ENCODE measurements at places on chromosomes 13 and 19.

DNA sequence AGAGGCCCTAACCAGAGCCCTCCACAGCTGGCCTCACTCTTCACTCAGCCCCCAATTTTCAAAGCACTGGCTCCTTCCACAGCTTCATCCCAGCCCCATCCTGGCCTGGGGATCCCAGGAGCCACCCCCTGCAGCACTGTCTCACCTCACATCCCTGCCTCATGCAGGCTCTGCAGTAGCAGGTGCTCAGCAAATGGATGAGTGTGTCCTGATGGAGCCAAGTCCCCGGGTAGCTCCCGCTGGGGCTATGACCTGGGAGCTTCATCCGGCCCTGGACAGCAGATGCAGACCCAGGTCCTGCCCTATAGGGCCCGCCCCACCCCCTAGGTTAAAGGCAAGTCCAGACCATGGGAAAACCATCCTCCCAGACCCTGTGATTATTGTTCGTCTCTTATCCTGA is 143.2 kb upstream of the ZNF507 start:
- DNase-seq: no peak

DNA sequence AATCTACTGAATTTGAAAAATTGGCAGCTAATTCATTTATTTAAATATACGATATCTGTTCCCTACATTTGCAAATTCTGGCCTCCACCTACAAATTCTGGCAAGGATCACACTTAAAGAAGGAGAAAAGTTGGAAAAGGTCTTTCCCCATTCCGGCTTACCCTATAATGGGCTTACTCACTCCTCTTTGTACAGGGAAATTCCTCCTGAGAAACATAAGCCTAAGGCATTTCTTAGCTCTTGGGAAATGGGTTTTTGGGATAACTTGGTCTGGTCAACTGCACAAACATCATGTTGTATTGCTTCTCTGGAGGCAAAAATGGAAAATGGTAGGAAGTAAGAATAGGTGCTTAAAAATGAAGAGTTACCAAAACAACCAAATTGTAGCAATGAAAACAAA is 25.5 kb downstream of the KCTD12 start:
- DNase-seq: no peak

- no peak for DNase-seq
Measured at GRCh38 chr19:28153123-28153522, 1059.8 kb downstream of the UQCRFS1 start.

- no peak for DNase-seq
Measured at GRCh38 chr19:36797786-36798108, 25.1 kb upstream of the ZNF850 start.

- no peak for DNase-seq
Measured at GRCh38 chr13:111443981-111444380, 123.5 kb downstream of the TEX29 start.

- no peak for DNase-seq
Measured at GRCh38 chr13:104024416-104025170, 958.4 kb upstream of the SLC10A2 start.

DNA sequence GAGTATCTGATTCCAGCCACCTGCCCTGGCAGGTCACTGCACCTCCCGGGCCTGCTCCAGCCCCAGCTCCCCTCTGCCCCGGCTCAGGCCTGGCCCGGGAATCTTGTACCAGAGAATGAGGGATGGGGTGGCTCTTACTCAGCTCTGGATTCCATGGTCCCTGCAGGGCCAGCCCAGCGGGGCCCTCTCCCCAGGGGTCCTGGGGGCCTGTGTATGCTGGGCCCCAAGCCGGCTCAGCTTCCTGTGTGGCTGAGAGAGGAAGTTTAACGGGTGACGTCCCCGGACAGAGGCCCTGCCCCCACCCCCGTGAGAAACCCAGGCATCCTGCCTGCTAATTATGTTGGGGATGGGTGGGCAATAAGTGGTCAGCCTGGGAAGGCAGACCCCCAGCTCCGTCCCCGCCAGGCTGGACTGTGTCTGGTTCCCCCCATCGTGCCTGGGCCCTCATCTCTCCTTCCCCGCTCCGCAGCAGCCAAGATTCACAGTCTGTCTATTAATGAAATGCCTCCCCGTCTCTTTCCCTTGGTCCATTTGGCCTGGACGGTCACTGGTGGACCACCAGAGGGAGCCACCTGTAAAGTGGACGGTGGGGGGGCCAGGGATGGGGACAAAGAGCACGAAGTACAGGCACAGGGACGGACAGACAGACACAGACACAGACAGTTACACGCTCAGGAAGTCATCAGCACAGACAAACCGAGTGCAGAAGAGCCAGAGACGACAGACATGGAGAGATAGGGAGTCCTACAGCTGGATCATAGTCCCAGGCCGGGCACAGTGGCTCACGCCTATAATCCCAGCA is at the start of gene DENND1C:
DENND1C (minus strand) TSS at position 247 of the 802 bp plus-strand sequence; CDS start at position 155, 92 bp downstream.
- DNase-seq: peak; percentile 70

DNA sequence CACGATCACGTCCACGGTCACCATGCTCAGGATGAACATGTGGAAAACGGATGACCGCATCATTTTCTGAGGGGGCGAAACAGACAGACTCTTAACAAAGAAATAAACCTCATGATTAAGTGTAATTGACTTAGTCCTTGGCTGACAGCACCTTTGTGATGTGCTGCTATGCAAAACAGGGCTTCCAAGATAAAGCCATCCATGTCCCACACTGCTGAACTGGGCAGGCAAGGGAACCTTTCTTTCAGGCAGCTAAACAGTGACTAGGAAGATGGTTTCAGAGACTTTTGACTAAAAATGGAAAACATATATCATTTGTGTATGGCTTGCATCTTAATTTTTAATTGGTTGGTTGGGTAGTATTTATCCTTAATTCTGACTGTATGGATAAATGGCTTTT is 157.8 kb downstream of the NALCN start:
- DNase-seq: no peak

- no peak for DNase-seq
Measured at GRCh38 chr19:21362291-21362690, 3.5 kb downstream of the ZNF738 start.

DNA sequence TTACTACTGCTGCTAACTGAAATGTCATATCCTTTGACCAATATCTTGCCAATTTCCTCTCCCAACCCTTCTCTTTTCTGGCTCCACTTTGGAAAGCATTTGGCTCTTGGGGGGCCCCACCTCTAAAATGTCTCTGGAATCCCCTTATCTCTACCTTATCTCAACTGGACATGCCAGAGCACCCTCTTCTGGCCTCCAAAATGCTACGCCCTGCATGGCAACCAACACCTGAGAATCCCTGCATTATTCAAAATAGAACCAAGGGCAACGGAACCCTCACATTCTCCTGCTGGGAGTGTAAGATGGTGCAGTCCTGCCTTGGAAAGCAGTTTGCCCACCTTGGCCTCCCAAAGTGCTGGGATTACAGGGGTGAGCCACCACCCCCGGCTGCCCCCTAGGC is 35.3 kb downstream of the CERS4 start:
- DNase-seq: no peak

GRCh38 chr19:29871143-29871542 is 59.4 kb downstream of the CCNE1 start:
- no peak for DNase-seq

GRCh38 chr19:11624069-11624463 is 26.8 kb downstream of the ZNF627 start:
- no peak for DNase-seq

DNA sequence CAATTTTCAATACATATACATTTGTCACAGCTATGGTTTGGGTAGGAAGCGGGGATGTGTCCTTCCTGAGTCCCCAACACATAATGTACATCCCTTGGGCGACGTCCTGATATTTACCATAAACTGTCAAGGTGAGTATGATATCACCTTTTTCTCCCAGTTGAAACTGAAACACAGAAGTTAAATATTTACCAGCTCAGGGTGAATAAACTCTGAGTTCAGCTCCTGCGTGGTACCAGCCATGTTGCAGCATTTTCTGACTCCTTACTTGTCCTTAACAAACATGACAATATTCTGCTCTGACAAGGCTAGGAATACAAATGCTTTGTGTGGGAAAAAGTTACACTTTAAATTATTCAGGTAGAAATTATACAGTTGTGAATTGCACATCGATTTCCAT is 294.2 kb downstream of the TEX29 start:
- no peak for DNase-seq

GRCh38 chr13:64725492-64725891 is 2504.6 kb downstream of the PCDH9 start:
- no peak for DNase-seq

DNA sequence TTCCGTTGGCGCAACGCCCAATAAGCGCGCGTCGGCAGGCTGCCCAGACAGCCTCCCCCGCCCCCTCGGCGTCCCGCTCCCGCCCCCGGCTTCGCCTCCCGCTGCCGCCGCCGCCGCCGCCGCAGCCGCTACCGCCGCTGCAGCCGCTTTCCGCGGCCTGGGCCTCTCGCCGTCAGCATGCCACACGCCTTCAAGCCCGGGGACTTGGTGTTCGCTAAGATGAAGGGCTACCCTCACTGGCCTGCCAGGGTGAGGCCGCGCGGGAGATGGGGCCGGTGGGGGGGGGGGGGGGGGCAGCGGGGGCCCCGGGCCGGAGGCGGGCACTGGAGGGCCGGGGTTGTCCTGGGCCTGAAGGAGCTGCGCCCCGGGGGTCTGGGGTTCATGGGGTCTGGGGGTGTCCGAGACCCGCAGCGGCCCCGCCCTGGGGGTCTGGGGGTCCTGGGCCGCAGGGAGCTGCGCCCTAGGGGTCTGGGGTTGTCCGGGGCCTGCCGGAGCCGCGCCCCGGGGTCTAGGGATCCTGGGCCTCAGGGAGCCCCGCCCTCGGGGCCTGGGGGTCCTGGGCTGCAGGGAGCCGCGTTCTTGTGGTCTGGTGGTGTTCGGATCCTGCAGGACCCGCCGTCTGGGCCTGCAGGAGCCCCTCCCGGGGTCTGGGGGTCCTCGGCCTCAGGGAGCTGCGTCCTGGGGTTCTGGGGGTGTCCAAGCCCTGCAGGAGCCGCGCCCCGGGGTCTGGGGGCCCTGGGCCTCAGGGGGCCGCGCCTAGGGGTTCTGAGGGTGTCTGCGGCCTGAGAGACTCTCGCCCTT is at the start of gene HDGFL2:
HDGFL2 (plus strand) TSS at position 124 of the 801 bp plus-strand sequence; CDS start at position 178, 54 bp downstream.
- no peak for DNase-seq

DNA sequence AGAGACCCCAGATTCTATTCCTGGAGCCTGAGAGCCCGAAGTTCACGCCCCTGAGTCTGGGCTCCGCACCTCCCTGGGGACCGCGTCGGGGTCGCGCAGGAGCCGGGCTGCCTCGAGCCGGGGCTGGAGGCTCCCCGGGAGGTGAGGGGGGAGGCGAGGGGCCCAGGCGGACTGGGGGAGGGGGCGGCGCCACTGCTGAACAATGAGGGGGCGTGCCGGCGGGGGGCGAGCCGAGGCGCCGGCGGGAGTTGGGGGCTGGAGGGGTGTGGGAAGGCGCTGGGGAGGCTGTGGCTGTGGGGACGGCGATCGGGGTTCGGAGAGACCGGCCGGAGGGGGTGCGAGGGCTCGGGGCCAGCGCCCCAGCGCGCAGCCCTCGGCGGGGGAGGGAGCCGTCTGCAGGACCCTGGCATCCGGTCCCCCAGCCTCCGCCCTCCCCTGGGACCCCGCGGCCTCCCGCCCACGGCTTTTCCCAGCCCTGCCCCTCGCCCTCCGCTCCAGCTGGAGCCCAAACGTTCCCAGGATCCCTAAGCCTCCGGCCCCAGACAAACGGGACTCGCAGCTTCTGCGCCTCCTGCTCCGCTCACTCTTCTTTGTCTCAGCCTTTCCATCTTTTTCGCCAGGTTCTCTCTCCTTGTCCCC is 922 bp downstream of the PLEKHG2 start:
- peak; percentile 31 for DNase-seq

- DNase-seq: no peak
Measured at GRCh38 chr13:25778365-25778764, 273.5 kb downstream of the SHISA2 start.

- DNase-seq: no peak
Measured at GRCh38 chr19:41239363-41239762, 20.3 kb downstream of the AXL start.

DNA sequence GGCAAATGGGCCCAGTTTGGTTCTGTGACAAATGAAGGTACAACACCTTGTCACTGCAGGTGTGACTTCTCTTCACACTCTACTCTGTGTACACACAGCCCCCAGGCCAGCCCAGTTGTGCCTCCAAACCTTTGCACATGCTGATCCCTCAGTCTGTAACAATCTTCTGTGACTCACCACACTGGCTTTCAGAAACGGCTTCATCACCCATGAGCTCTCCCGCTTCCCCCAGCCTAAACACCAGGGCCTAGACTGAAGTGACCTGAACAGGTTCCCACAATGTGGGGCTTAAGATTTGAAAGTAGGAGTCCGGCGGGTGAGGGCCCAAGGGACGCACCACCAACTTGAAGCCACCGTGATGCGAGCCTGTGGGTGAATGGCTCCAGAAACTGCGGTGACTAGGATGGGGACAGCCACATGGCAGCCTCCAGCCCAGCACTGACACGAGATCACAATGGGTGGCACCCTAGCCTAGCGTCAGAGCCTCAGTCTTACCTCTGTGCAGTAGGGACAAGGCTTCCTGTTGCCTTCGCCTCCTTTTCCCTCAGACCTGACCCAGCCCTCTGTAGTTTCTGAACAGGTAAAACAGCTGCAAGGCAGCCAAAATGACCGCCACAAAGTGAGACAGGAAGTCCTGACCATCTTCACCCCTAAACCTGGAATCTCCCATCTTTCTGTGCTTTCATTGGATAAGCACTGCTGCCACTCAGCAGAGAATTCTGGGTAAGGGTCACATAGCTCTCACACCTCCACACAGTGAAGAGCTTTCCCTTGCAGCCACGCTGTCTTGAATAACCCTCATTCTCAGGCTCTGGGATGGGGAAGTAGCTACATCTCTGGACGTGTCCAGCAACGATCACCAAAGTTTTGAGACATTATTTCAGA is 34.2 kb upstream of the ZNF599 start:
- DNase-seq: no peak

DNA sequence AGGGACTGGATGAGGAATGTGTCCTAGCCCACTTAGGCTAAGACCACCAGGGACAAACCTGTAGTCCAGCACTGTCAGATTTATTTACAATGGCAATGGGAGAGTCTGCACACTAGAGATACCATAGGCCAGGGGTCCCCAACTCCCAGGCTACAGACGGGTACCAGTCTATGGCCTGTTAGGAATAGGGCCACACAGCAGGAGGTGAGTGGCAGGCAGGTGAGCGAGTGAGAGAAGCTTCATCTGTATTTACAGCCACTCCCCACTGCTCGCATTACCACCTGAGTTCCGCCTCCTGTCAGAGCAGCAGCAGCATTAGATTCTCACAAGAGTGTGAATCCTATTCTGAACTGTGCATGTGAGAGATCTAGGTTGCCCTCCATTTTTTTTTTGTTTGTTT is 2.4 kb downstream of the THAP8 start:
- DNase-seq: no peak

GRCh38 chr13:90710164-90710759 is 637.2 kb upstream of the MIR17HG start:
- DNase-seq: no peak

- DNase-seq: peak; percentile 84
Measured at GRCh38 chr13:44918326-44919103, 70.8 kb downstream of the NUFIP1 start.

GRCh38 chr19:40465025-40465556 is 454 bp downstream of the BLVRB start:
- DNase-seq: no peak

DNA sequence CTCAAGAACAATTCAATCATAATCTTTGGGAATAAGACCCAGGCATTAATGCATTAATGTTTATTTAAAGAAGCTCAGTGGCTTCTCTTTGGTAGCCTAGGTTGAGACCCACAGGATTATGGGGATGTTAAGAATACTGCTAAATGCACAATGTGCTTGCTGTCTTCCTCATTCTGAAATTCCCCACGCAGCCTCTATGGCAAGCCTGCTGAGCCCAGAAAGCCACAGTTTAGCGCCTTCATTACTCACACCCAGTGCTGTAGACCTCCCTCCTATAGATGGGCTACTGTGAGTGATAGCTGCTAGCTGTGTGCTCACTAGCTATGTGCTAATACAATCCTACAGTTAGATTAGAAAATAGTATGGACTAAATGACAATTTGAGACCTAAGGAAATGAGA is 90.6 kb downstream of the TNFSF13B start:
- no peak for DNase-seq

Data from activated naive CD4-positive, alpha-beta T cell treated with Interleukin-2 at 50 U/mL for 16 hours (primary cell).